ENCODE measurements at places on chromosomes 1 and 21.

DNA sequence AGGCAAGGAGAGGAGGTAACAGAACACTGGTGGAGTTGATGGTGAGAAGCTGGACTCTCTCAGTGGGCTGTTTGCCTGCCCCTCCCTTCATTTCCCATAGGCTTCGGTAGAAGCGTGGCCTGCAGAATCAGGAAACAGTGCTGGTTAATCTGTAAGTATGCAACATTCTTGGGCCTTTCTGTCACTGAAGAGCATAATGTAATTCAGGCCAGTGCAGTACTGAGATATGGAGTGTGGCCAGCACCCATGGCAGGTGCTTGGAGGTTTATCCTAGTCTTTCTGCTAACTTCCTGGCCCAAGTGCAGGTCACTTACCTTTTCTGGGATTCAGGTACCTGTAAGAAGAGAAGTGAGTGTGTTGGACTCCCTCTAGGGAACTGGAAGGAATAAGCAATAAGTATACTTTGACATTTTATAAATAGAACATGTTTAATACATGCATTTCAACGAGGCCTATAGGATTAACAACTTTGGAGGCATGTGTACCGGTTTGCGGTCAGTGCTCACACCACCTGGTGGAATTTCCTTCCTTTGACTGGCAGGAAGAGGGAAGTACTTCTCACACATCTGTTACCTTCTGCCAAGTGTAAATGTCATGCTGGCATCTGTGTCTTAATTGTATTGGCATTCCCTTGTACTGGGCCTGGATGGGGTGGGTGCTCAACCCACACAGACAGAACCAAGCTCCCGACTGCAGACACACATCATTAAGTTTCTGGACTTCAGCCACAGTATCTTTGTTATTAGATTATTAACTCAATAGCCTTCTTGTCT, 105.5 kb downstream of the KIF26B start:
- DNase-seq: no peak

- no peak for DNase-seq
These were observed 578 bp upstream of the TRIM62 start for GRCh38 chr1:33182401-33182841.

DNA sequence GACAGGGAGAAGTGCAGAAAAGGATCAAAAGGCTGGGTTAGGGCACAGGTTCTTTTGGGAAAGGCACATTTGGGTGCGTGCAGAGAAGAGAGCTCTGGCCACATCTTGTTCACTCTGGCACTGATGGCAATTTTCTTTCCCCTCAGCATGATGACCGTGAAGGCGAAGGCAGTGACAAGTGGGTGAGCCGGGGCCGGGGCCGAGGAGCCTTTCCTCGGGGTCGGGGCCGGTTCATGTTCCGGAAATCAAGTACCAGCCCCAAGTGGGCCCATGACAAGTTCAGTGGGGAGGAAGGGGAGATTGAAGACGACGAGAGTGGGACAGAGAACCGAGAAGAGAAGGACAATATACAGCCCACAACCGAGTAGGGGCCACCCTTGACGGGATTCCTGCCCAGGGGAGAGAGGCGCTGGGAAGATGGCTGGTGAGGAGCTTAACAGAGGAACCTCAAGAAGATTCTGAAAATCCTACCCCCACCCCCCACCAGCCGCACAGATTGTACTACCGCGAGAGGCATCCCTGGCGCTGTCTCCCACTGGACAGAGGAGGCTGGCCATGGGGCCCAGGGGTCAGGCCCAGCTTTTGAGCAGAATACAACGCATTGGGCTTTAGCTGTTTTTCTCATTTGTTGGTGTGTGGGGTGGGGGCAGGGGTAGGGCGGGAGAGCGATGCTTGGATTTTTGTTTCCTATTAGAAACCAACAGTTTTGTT, 2.4 kb upstream of the SH3D21 start:
- DNase-seq: no peak

- DNase-seq: no peak
These were observed 64.1 kb upstream of the TBX15 start for GRCh38 chr1:119052267-119052666.

GRCh38 chr1:190975827-190976226, 498.2 kb upstream of the BRINP3 start:
- DNase-seq: no peak

DNA sequence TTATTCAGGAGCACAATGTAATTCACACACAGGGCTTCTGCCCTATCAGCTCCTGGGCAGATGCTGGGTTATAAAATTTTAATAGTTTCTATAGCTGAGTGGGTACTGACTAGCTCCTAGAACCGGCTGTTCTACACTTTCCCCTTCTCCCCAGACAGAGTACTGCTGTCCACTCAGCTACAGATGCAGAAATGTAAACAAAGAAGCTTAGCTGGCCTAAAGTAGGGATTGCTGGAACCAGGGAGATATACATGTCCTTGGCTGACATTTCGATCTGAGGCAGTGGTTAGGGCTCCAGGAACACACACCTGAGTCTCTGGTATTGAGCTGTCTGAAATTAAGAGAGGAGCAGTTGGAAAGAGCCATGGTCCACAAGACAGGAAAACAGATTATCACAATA, 211.5 kb upstream of the USP24 start:
- no peak for DNase-seq

DNA sequence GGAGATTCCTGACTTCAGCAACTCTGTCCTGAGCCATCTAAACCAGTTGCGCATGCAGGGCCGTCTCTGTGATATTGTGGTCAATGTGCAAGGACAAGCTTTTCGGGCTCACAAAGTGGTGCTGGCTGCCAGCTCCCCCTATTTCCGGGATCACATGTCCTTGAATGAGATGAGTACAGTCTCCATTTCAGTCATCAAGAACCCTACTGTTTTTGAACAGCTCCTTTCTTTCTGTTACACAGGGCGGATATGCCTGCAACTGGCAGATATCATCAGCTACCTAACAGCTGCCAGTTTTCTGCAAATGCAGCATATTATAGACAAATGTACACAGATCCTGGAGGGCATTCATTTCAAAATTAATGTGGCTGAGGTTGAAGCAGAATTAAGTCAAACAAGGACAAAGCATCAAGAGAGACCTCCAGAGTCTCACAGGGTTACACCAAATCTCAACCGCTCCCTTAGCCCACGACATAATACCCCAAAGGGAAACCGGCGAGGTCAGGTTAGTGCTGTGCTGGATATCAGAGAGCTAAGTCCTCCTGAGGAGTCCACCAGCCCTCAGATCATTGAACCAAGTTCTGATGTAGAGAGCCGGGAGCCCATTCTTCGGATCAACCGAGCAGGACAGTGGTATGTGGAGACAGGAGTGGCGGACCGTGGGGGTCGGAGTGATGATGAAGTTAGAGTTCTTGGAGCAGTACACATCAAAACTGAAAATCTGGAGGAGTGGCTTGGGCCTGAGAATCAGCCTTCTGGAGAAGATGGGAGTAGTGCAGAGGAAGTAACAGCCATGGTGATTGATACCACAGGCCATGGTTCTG, 2.3 kb downstream of the ZBTB37 start:
- no peak for DNase-seq

DNA sequence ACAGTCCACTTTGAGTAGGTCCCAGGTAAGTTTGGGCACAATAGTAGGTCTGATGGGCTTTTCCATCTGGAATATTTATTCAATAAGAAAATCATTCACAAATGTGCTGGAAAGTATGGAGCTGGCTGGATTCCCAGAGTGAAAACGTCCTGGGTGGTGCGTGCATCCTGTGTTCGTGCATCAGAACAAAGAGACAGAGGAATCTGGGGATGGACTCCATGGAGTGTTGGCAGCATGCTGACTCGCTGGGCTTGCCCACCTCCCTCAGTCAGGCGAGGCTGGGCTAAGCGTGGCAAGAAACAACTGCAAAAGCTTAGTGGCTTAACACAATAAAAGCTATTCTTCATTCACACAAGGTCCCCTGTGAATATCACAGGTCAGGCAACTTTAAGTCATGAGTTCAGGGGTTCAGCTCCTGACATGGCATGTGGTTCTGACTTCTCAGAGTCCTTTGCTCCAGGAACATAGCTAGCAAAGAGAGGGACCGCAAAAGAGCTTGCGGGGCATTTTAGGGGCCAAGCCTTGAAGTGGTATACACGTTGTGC, 151.6 kb upstream of the ZNF644 start:
- DNase-seq: no peak

DNA sequence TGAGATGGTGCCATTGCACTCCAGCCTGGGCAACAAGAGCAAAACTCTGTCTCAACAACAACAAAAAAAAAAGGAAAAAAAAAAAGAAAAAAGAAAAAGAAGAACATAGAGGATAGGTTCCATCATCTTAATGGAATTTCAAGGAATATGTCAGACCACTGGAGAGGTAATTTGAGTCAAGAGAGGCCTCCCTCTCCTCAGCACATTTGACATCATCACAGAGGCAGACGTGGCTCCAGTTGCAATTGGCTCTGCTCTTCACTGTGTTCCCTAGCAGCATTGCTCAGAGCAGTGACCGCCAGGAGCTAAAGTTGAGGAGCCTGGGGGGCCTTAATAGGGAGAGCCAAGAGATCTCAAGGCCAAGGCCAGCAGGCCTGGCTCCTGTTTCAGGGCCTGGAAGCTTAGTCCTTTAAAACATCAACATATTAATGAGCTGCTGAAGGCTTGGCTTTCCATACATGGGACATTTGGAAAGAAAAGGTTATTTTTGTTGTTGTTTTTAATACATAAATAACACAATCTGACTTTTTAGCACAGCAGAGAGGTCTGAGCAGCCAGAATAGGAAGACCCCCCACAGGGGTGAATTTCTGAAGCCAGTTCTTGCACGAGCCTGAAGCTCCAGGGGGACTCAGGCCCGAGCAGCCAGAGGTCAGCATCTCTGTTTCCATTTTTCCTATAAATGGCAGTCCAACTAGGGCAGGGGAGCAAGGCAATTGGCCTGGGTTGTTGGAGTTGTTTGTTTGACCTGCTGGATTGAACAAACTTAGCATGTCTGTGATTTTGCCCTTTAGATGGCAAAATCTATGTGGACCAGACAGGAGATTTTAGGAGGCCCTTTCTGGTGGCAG, 118.3 kb upstream of the FGGY start:
- DNase-seq: no peak

DNA sequence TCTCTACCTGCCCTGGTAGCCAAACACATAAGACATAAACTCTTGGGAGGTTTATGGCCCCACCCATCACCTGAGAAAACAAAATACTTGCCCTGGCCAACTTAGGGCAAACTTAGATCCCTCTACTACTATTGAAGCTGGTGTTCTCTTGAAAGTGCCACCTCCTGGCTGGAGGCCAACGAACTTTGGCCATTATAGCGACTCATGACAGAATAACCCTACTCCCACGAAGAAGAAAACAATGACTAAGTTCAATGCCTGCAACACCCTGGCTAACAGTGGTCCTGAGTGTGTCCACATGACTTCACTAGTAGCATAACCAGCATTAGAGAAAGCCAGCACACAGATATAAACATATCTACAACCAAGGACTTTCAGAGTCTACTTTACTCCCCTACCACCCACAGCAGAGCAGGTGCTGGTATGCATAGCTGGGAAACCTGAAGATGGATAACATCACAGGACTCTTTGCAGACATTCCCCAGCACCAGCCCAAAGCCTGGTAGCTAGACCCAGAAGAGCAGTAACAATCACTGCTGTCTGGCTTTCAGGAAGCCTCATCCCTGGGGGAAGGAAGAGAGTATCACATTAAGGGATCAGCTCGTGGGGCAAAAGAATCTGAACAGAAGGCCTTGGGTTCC, 81.0 kb downstream of the SLC30A10 start:
- DNase-seq: no peak

DNA sequence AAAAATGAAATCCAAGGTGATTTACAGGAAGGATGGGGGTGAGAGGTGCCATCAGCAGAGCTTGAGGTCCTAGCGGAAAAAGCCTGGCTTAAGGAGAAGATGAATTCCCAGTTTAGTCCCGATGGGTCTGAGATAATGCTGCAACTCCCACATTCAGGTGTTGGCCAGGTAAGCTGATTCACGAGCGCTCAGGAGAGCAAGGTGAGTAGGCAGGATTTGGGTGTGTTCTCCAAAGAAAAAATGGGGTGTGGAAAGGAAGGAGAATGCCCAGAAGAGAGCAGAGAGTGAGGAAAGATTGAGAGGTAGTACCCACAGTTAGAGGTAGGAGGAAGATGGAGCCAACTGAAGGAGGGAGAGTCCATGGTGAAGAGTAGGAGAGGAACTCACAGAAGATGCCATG, 12.5 kb downstream of the RIMS3 start:
- no peak for DNase-seq

DNA sequence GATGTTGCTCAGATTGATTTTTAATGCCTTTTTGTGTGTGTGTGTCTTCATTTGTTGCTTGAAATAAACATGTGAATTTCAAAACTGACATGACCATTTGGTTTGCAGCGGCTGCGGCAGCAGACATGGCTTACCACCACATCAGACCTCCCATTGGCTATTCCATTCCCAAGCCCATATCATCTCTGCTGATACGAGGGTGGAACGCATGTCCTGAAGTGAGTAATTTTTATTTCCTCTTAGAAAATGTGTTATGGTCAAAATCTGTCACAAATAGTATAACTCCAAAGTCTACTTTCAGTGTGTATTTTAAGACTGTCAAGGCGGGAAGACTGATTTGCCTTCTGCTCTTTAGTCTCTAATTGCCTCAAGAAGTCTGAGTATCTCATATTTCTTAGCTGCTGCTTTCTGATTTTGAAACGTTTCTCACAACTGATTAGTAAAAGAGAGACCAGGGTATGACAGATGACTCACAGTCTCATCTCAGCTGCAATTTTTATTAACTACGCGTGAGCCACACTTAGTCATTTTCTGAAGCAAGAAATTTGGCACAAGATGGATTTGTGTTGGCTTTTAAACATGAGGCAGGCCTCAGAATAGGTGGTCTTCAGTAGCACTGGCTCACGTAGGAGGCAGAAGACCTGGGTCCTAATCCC, 49.0 kb downstream of the LRRC53 start:
- no peak for DNase-seq
